Activated CD4-positive, alpha-beta memory T cell treated with anti-CD3 and anti-CD28 coated beads for 36 hours (primary cell): ENCODE measurements at places on chromosomes 4 and X.

DNA sequence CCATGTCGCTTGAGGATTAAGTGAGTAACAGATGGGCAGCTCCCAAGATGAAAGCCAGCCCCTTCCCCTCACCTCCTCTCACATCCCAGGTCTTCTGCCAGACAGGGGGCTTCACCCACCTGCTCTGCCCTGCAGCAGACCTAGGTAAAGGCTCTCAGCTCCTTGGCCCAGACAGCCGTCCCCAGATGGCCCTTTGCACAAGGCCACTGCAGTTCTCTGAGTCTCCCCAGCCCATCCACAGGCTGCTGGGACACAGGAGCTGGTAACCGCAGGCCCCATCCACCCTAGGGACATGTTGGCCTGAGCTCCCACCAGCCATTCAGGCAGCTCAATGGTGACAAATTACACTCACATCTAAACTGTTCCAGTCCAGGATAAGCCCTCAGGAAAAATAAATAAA lies 15.3 kb downstream of the C4orf50 start:
- H3K4me1 ChIP-seq, result no peaks in the 10 kb centered on the region
- peaks cover 8% of the 10 kb centered on the region for H3K27me3 ChIP-seq
- no peak overlapping the region for H3K27ac ChIP-seq
- H3K4me3 ChIP-seq, result no peak overlapping the region
- DNase-seq, result no peak

- no peak overlapping the region for H3K27ac ChIP-seq
- H3K4me3 ChIP-seq, result no peak overlapping the region
- DNase-seq, result no peak
- H3K27me3 ChIP-seq, result no peaks in the 10 kb centered on the region
- H3K4me1 ChIP-seq, result peaks cover 24% of the 10 kb centered on the region
Observed at GRCh38 chr4:1198098-1198844, 25.9 kb upstream of the SPON2 start.

GRCh38 chr4:40881096-40881495 lies 131.3 kb downstream of the NSUN7 start:
- no peaks in the 10 kb centered on the region for H3K4me1 ChIP-seq
- no peaks in the 10 kb centered on the region for H3K36me3 ChIP-seq
- DNase-seq, result no peak

DNA sequence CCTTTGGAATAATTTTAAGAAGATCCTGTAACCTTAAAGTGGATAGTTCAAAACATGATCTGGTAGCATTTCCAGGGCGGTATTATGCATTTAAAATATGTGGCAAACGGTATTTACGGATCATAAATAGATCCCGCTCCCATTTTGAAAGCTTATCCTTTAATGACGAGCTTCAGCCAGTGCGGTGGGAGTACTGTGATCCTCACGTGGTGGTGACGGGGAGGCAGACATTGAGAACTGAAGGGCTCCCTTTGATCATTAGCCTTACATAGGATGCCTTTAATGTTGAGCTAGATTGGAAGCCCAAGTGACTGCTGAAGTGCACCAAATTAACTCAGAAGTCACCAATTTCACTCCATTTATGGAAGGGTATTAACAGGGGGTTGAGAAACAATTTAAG lies 56.9 kb downstream of the KIT start:
- DNase-seq, result no peak
- H3K27me3 ChIP-seq, result no peaks in the 10 kb centered on the region
- no peaks in the 10 kb centered on the region for H3K36me3 ChIP-seq
- H3K4me3 ChIP-seq, result no peak overlapping the region

GRCh38 chr4:102216666-102217065 lies 128.6 kb downstream of the SLC39A8 start:
- no peak for DNase-seq
- H3K27me3 ChIP-seq, result peaks cover 13% of the 10 kb centered on the region
- H3K4me3 ChIP-seq, result no peak overlapping the region
- H3K36me3 ChIP-seq, result no peaks in the 10 kb centered on the region
- no peaks in the 10 kb centered on the region for H3K4me1 ChIP-seq
- H3K27ac ChIP-seq, result no peak overlapping the region

DNA sequence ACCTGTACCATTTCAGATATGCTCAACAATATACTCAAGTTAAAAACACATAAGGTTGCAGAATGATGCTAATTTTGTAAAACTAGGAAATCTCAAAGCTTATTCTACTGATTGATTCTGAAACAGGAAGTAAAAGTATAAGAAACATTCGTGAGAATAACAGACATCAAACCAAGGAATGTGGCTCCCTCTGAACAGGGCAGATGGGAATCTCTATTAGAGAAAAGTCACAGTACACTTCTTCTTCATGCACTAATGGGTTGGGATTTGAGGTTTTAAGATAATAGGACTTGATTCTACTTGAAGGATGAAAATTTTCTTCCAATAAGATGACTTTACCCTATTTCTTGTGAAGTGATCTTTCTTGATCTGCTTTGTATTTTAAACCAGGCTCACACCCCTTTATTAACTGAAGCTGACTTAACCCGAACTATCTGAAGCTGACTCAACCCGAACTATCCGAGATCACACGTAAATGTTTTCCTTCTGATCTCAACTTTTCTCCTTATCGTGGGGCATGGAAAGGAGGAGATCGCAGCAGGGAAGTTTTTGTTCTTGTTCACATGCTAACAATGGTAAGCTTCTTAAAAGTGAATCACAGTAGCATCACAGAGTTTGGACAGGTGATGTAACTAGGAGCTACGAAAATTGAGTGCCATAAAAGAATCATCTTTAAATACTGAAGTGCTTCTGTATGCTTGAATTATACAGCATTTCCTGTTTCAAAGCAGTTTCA lies 363.1 kb upstream of the ZFP42 start:
- no peak for DNase-seq
- H3K4me3 ChIP-seq, result no peak overlapping the region
- no peaks in the 10 kb centered on the region for H3K36me3 ChIP-seq
- no peak overlapping the region for H3K27ac ChIP-seq
- no peaks in the 10 kb centered on the region for H3K4me1 ChIP-seq
- no peaks in the 10 kb centered on the region for H3K27me3 ChIP-seq

DNA sequence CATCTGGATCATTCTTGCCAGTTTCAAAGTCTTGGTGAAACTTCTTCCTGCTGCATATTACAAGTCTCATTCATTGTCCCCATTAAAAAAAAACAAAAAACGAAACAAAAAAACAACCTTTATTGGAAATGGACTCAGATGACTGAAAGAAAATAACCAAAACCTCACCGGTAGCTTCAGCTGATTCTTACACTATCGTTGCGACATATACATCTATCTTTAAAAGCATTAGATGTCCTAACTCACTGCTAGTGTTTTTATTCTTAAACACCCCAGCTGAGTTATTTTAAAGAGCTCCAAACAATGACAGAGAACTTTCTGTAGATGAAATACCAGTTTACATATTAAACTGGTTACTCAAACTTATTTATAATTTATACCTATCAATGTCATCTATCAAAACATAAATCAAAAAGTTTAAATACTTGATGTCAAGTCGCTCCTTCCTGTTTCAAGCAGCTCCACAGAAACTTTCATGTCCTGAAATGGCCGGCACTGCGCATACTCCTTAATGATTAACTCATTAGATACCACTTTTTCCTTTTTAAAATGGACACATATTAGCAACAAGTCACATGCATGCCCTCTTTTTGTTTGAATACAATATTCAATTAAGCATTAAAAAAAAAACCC lies 87.2 kb downstream of the HPRT1 start:
- H3K4me1 ChIP-seq, result peaks cover 23% of the 10 kb centered on the region
- H3K4me3 ChIP-seq, result no peak overlapping the region
- no peak overlapping the region for H3K27ac ChIP-seq

- H3K27ac ChIP-seq, result no peak overlapping the region
- no peaks in the 10 kb centered on the region for H3K36me3 ChIP-seq
- H3K4me3 ChIP-seq, result no peak overlapping the region
Observed at GRCh38 chrX:2894885-2895292, 34.2 kb downstream of the ARSD start.

DNA sequence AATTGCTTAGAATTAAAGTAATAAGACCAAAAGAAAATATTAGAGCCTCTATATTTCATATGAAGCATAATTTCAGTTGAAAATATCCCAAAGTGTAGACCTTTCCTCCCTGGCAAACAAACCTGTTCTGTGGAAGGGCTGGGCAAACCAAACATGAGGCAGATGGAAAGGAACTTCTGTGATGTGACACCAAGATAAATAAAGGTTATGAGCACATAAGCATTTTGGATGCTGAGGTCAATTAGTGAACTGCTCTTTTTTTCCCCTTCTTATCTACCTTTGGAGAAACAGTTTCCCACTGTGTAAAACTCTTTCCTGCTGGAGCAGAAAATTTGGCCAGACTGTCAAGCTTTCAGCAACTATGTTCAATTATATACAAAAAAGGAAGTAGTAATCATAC lies 109.6 kb upstream of the STIM2 start:
- DNase-seq, result no peak
- no peaks in the 10 kb centered on the region for H3K27me3 ChIP-seq
- no peak overlapping the region for H3K27ac ChIP-seq
- H3K4me3 ChIP-seq, result no peak overlapping the region
- H3K4me1 ChIP-seq, result peaks cover 16% of the 10 kb centered on the region
